ENCODE measurements at places on chromosomes 6 and 20. TPM values are rescaled to one million over a fixed set of nuclear protein-coding genes. Genes with fewer than 3 reads are reported as not detected.

The ZSCAN9 gene
- 9.9 TPM for total RNA-seq

The SMPDL3A gene
- total RNA-seq, result 59.4 TPM

The HLA-DOB gene
- total RNA-seq, result not detected

The FHL5 gene
- total RNA-seq, result not detected

The THBD gene
- total RNA-seq, result not detected

The FAM210B gene
- 201 TPM for total RNA-seq

The ADGRF4 gene
- 0.05 TPM for total RNA-seq

The RAMACL gene
- 0.08 TPM for total RNA-seq

The SLC25A27 gene
- 2.1 TPM for total RNA-seq

The DEF6 gene
- 0.71 TPM for total RNA-seq

The REM1 gene
- total RNA-seq, result not detected

The DDO gene
- 2.3 TPM for total RNA-seq

The GTSF1L gene
- not detected for total RNA-seq

The EDN3 gene
- not detected for total RNA-seq

Measured in SK-MEL-5 (cell line).